ENCODE measurements at places on chromosomes 7 and 10.

- DNase-seq = no peak
These were observed 68.5 kb upstream of the LRRC18 start for GRCh38 chr10:49008091-49008490.

GRCh38 chr7:21011153-21011552, 224.5 kb upstream of the SP8 start:
- no peak for DNase-seq

DNA sequence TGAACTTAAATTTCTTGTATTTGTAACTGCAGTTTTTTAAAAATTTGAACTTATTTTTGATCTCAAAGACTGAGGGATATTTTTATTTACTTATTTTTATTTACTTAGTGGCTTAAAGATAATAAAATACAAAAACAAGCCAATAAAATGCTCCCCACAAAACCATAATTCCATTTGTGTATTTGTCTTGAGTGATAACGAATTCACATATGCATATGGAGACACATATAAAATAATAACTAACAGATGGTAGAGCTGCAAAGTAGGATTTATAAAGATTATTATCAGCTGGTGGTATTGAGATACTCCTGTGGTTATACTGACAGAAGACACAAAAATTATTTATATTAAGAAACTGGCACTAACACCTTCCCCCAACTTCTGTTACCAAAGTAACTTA, 90.2 kb upstream of the RPA3 start:
- no peak for DNase-seq

GRCh38 chr10:129939416-129940275, 24.4 kb downstream of the EBF3 start:
- DNase-seq = no peak

GRCh38 chr10:16612115-16612980, 90.7 kb upstream of the C1QL3 start:
- DNase-seq = no peak

DNA sequence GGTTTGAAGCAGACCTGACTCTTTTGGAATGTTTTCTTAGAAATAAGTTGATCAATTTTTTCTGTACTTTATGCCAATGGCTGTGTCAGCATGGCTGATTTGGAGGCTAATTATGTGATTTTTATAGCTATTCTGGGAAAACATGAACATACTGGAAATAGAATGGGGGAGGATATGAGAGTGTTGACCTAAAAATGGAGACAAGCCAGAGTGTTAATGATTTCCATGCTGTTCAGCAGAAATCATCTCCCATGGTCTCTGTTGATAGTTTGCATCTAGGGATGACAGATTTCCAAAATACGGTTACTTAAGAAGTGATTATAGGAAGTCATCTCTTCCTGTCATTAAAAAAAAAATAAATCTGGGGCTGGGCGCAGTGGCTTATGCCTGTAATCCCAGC, 32.7 kb upstream of the DMTF1 start:
- DNase-seq = no peak

GRCh38 chr10:92886334-92886961, 38.1 kb downstream of the EXOC6 start:
- DNase-seq = no peak

GRCh38 chr10:89894051-89894450, 192.7 kb downstream of the KIF20B start:
- no peak for DNase-seq

DNA sequence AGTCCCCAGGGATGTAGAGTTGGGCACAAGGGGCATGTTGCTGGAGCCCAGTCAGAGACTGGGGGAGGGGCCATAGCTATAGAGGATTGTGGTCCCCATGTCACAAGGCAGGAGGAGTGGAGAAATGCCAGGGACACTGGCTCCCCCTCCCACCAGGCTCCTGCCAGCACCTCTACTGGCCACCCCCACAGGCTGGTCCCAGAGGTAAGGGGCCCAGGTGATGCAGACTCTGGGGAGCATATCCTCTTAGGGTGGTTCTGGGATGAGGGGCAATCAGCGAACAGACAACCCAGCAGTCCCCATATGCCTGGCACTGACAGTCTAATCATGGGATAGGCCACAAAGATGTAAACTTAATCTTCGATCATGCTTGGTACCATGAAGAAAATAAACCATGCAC, 21.2 kb downstream of the C10orf71 start:
- DNase-seq = no peak

- DNase-seq = no peak
These were observed 70.2 kb downstream of the HTR7 start for GRCh38 chr10:90787393-90788198.

GRCh38 chr10:60985951-60986350, 42.0 kb upstream of the RHOBTB1 start:
- DNase-seq = no peak
